Esophagus squamous epithelium (tissue), 5 donors: ENCODE measurements at places on chromosomes 6 and 20. TPM values are rescaled to one million over a fixed set of nuclear protein-coding genes. Genes with fewer than 3 reads are reported as not detected.

DNA sequence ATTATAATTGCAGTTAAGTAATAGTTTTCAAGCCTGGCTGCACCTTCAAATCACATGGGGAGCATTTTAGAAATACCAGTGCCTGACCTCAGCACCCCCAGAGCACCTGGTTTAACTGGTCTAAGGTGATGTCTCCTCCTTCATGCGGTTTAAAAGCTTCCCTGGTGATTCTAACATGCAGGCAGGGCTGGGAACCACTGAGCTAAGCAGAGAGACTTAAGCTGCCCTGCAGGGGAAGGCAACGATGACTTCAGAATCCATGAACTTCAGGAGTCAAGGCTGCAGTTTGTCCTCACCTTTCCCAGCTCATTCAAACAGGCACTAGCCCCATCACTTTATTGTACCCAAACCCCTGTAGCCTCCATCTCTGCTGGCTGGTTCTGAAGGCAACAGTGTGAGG is 6.1 kb upstream of the DTNBP1 start:
- no peak for DNase-seq

GRCh38 chr6:57017841-57018240 is 28.7 kb upstream of the KIAA1586 start:
- no peak for DNase-seq

Gene SCAF8
- 31.3 TPM for total RNA-seq

- no peak for DNase-seq
These were observed 95.5 kb downstream of the KCNB1 start for GRCh38 chr20:49386848-49387580.

DNA sequence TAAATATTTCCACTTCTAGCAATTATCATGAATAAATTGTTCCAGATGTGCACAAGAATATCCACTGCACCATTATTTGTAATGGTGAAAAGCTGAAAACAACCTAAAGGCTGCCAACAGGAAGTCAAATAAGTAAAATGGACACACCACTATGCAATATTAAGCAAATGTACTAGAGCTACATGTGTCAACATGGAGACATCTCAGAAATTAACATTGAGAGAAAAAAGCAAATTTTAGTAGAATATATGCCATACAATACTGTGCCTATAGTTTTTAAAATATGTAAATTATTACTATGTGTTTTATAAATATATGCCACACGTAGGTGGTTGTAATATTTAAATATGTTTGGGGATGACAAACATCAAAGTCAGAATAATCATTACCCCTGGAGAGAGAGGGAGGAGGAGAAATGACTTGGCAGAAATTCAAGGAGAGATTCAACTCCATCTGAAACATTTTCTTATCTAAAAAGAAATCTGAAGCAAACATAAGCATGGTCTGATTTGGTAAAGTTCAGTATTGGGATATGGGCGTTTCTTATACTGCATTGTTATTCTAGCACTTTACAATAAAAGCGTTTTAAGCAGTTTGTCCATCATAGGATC is 475.5 kb downstream of the QKI start:
- DNase-seq: no peak

Gene NKX2-2
- total RNA-seq: not detected

Gene ZNF165
- total RNA-seq: 6.9 TPM

GRCh38 chr6:22613695-22614094 is 44.3 kb downstream of the HDGFL1 start:
- DNase-seq: no peak
